ENCODE measurements at places on chromosomes 3 and 15. TPM values are rescaled to one million over a fixed set of nuclear protein-coding genes. Genes with fewer than 3 reads are reported as not detected.

Gene FEZF2
- not detected for total RNA-seq

Gene RNU5B-1
- total RNA-seq = not detected

Gene MESP2
- not detected for total RNA-seq

Gene CD200R1L
- total RNA-seq = not detected

Gene TMC3
- total RNA-seq = not detected

Gene HHATL
- total RNA-seq = not detected

Gene FAM3D
- total RNA-seq = not detected

Gene LMOD3
- not detected for total RNA-seq

GRCh38 chr3:195508185-195508584 is 34.9 kb downstream of the PPP1R2 start:
- no peak for DNase-seq

DNA sequence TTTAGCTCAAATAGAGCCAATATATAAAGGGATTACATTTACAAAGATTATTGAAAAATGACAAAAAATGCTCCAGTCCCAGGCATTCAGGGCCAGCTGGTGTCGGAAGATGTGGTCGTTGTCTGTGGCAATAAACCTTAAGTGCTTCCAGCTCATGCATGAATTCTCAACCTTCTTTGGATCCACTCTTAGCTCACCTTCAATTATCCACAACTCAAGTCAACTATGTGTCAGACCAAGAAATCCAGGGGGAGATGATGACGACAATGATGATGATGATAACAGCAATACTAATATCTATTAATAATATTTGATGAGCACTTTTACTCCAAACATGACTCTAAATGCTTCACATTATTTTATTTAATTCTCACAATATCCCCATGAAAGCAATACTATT is 53.6 kb upstream of the PXYLP1 start:
- no peak for DNase-seq

DNA sequence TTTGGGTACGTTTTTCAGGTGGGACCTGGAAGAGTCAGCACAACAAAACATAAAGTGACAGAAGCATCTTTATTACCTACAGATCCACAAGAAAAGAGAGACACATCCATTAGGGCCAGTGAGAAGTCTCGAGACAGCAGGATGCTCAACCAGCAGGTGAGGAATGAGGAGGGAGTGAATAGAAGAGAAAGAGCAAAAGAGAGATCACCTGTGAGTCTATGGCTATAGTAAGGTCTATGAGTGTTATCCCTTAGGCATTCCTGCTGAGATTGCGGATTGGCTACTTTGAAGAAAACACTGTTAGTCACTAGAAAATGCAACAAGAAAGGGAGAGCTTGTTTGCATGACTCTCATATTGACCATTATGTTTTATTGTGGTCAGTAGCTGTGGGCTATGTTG is 1556.2 kb upstream of the GBE1 start:
- no peak for DNase-seq

- DNase-seq = no peak
These were observed 1.3 kb downstream of the FXR1 start for GRCh38 chr3:180913581-180914404.

DNA sequence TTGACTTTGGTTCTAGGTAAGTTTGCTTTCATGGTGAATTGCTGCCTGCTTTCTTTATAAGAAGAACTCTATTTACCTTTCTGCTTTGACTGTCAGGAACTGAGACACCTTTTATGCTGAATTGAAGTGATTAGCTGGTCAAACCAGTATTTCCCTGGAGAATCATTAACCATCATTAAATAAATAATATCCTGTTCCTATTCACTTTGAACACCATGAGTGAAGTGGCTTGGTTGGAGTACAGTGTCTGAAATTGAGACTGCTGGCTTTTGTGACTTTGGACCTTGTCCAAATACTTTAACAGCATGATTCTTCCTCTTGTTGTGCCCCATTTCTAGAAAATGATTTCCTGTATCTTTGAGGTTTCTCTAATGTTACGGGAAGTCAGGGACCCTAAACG is 5.6 kb upstream of the TMEM62 start:
- no peak for DNase-seq

GRCh38 chr3:53753518-53754183 is 92.6 kb downstream of the CHDH start:
- peak; percentile 11 for DNase-seq

- DNase-seq = no peak
These were observed 32.7 kb downstream of the PTH1R start for GRCh38 chr3:46910166-46910760.

DNA sequence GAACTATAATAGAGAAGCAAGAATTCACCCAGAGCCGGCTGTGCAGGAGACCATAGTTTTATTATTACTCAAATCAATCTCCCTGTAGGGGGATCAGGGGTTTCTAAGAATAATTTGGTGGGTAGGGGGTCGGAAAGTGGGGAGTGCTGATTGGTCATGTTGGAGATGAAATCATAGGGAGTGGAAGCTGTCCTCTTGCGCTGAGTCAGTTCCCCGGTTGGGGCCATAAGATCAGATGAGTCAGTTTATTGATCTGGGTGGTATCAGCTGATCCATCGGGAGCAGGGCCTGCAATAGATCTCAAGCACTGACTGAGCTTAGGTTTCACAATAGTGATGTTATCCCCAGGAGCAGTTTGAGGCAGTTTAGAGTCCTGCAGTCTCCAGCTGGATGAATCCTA is 97.0 kb upstream of the SNRPN start:
- DNase-seq = no peak

GRCh38 chr15:74543583-74543982 is 2.6 kb downstream of the ARID3B start:
- DNase-seq = peak; percentile 36

DNA sequence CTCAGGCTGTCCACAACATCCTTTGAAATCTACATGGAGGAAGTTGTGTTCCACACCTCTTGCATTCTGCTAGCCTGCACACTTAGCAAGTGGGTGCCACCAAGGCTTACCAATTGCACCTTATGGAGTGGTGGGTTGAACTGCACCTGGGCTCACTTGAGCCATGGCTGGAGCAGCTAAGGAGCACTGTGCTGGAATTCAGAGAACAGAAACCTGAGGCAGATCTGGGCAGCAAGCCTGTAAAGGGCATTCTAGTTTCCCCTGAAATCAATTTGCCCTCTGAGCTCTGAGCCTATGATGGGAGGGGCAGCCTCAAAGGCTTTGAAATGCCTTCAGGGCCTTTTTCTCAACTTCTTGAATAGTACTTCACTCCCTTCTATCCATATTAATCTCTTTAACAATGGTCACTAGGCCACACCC is 18.0 kb downstream of the BTLA start:
- DNase-seq = no peak

- no peak for DNase-seq
These were observed 4.3 kb downstream of the LRRFIP2 start for GRCh38 chr3:37170060-37170459.

DNA sequence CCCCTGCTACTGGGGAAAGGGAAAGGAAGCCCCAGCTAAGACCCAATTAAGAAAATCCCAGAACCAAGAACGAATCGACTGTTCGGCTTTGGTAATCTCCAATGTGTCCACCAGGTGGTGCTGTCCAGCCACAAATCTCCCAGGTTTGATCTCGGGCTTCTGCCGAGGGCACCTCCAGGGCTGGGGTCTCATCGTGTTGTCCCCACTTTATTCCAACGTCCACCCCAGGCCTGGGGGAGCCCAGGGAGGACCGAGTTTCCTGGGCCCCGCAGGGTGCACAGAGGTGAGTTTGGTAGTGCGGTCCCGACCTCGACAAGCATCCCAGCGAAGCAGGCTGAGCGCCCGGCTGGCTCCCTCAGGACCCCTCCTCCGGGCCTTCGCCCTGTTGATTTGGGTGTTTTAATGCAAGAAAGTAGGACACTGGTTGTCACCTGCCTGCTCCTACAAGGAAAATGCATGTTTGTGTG is 185.1 kb downstream of the GOLGA6L6 start:
- peak; percentile 80 for DNase-seq

GRCh38 chr3:182729903-182730674 is 63.2 kb upstream of the ATP11B start:
- no peak for DNase-seq

DNA sequence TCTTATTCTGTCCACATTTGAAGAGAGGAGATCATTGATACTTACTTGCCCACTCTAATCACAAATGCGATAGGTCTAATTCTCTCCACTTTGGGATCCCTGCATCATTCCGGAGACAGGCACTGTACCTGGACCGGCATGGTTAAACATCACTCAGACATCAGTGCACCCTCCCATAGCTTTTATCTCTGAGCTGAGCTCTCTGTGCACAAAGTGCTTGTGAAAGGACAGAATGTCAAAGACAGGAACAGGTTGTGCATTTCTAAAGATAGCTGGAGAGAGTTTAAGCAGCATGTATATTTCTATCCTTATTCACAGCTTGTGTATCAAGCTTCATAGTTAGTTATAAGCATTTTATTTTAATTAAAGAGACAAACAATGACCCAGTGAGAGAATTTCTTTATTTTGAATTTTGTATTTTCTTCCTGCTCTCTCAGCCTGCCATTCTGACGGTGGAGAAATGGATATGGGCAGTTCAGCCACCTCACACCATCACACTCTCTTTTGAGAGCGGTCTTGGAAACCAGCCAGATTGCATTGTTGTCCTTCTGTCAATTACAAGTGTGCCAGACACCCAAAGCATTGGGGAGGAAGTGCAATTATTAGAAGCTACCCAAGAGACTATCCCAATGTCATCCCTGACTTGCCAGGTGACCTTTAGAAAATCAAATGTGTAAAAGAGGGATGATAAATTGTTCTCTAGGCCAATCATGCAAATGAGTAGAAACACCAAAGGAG is 65.2 kb upstream of the CHL1 start:
- no peak for DNase-seq

- DNase-seq = no peak
These were observed 29.0 kb upstream of the OSBPL11 start for GRCh38 chr3:125624341-125624740.

- DNase-seq = no peak
These were observed 502.4 kb downstream of the LPP start for GRCh38 chr3:188656196-188656982.

- no peak for DNase-seq
These were observed 2.1 kb upstream of the RAP2B start for GRCh38 chr3:153159771-153160397.

DNA sequence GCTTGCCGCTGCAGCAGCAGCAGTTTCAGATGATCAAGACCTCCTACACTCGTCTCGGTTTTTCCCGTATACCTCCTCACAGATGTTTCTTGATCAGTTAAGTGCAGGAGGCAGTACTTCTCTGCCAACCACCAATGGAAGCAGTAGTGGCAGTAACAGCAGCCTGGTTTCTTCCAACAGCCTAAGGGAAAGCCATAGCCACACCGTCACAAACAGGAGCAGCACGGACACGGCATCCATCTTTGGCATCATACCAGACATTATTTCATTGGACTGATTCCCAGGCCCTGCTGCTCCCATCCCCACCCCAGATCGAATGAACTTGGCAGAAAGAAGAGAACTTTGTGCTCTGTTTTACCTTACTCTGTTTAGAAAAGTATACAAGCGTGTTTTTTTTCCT is 17.6 kb downstream of the CALML4 start:
- no peak for DNase-seq

DNA sequence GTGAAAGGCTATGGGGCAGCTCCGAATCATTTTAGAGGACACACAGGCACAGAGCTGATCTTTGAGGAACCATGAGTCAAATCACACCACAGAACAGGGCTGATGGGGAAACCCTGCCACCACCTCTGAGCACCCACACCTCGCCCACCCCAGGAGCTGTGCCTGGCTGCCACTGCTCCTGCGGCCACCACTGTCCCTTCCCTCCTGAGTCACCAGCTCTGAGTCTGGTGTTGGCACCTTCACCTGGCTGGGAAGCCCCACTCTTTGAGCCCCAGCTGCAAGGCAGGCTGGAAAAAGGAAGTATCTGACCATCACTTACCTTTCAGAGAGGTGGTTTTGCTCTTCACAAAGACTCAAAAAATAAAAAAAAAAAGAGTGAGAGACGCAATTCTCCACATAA is 63.6 kb upstream of the MEF2A start:
- DNase-seq = no peak

GRCh38 chr15:41494190-41494921 is 682 bp downstream of the ITPKA start:
- no peak for DNase-seq

- no peak for DNase-seq
These were observed 932 bp upstream of the VPS8 start for GRCh38 chr3:184811034-184811433.

DNA sequence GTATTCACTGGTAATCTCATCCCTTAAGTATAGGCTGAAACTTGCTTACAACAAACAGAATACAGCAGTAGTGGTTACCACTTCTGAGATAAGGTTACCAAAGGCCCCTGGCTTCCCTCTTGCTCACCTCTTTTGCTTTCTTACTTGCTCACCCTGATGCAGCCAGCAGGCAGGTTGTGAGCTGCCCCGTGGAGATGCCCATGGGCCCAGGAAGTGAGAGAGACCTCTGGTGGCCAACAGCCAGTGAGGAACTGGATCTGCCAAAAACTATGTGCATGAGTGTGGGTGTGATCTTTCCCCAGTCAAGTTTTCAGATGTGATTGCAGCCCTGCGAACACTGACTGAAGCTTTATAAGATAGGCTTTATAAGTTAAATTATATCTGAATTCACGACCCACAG is 48.7 kb downstream of the NMNAT3 start:
- no peak for DNase-seq

GRCh38 chr15:40382580-40383456 is at the start of gene KNSTRN:
TSS of gene KNSTRN (plus strand) at chr15:40382721. CDS start at chr15:40382836, 115 bp downstream.
- DNase-seq = peak; percentile 91

- DNase-seq = no peak
These were observed 42.7 kb downstream of the NIPA2 start for GRCh38 chr15:22880981-22881738.

DNA sequence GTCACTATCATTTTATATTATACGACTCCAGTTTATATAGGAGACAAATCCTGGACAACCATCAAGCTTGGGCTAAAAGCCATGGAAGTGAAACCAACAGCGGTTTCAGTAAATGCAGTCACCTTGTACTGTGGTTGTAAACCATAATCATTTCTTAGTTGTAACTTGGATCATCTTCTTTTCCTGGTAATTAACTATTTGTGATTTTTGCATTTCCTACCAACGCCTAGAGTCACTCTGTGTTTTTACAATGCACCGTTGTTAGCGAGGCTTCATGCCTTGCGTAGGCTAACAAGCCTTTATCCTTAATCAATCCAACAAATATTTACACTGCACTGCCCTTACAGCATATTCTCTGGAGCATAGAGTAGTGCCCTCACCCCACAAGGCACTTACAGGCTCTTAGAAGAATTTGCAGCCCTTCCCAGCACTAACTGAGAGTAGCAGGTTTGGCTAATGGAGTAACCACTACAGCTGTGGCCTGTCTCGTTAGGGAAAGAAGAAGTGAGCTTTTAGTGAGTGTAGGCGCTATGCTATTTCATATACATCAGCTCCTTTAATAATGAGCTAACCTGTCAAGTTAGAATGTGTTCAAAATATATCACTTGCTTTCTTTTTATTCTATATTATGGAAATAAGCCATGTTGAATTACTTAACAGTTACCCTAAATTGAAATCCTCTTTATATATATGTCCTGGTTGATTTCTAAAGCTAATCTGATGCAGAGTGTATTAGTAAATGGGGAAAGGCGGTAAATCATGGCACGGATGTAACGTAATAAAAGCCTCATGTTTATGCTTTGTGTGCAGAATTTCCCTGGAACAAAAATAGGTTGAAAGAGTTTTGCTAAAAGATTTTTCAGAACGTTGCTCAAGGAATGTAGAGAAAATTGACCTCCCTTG is 62.8 kb downstream of the ABHD2 start:
- DNase-seq = no peak

Measured in CD4-positive, alpha-beta memory T cell (primary cell).